Thoracic aorta endothelial cell (primary cell): ENCODE measurements at places on chromosomes 4 and X. TPM values are rescaled to one million over a fixed set of nuclear protein-coding genes. Genes with fewer than 3 reads are reported as not detected.

Gene CSAG3
- total RNA-seq, result not detected in 2 replicates

Gene ERVMER34-1
- total RNA-seq, result not detected in 2 replicates

Gene INPP4B
- 2.9 and 5.3 TPM in 2 replicates for total RNA-seq

Gene PAK3
- 0.13 and 1.1 TPM in 2 replicates for total RNA-seq

Gene CXXC4
- under 0.01 and 0.36 TPM in 2 replicates for total RNA-seq

Gene PDE6B
- total RNA-seq, result 0.53 and 1.1 TPM in 2 replicates

Gene PAGE2B
- not detected in 2 replicates for total RNA-seq

Gene GPR82
- total RNA-seq, result not detected in 2 replicates

Gene PRRG1
- total RNA-seq, result 47.2 and 55.2 TPM in 2 replicates

Gene TIGD4
- total RNA-seq, result 0.27 and 0.29 TPM in 2 replicates

Gene ZCCHC12
- 0.13 TPM in 1 of 2 replicates, not detected in the other for total RNA-seq

Gene SPOCK3
- total RNA-seq, result 0.43 TPM in 1 of 2 replicates, not detected in the other

Gene TCEAL6
- total RNA-seq, result not detected in 2 replicates

Gene AFF1
- 43.6 and 52.6 TPM in 2 replicates for total RNA-seq

Gene RAB41
- not detected in 2 replicates for total RNA-seq

Gene PFKFB1
- total RNA-seq, result 0.07 TPM in 1 of 2 replicates, not detected in the other

Gene EGFL6
- not detected in 2 replicates for total RNA-seq

Gene UGT2A1
- 0.50 and 0.93 TPM in 2 replicates for total RNA-seq

Gene GAGE1
- total RNA-seq, result not detected in 2 replicates

Gene IL2
- total RNA-seq, result not detected in 2 replicates

Gene AFAP1
- 86.1 and 93.2 TPM in 2 replicates for total RNA-seq

Gene CT45A10
- total RNA-seq, result not detected in 2 replicates

Gene SASH3
- total RNA-seq, result not detected in 2 replicates

Gene SUPT20HL1
- not detected in 2 replicates for total RNA-seq

Gene SYNPO2
- 0.14 and 0.27 TPM in 2 replicates for total RNA-seq

Gene RBPJ
- 66.9 and 75.4 TPM in 2 replicates for total RNA-seq

Gene NIPAL1
- total RNA-seq, result 0.80 and 2.9 TPM in 2 replicates

Gene CXCL10
- total RNA-seq, result not detected in 2 replicates

Gene ASB9
- total RNA-seq, result 9.8 and 17.4 TPM in 2 replicates

Gene MAGEC1
- total RNA-seq, result not detected in 2 replicates

Gene XAGE1A
- total RNA-seq, result not detected in 2 replicates

Gene SUPT20HL2
- total RNA-seq, result 0.07 TPM in 1 of 2 replicates, not detected in the other

Gene USP51
- total RNA-seq, result 1.1 and 1.5 TPM in 2 replicates

Gene TEX11
- not detected in 2 replicates for total RNA-seq

Gene SCD5
- total RNA-seq, result 55.7 and 72.3 TPM in 2 replicates

Gene RHOXF2
- total RNA-seq, result not detected in 2 replicates

Gene DMP1
- not detected in 2 replicates for total RNA-seq

Gene ABLIM2
- total RNA-seq, result 0.36 and 0.80 TPM in 2 replicates

Gene LIAS
- total RNA-seq, result 15.0 and 16.1 TPM in 2 replicates

Gene GAGE12E
- total RNA-seq, result not detected in 2 replicates

Gene TEX13D
- total RNA-seq, result not detected in 2 replicates

Gene STK32B
- total RNA-seq, result 15.4 and 21.3 TPM in 2 replicates

Gene PPP4R3C
- total RNA-seq, result not detected in 2 replicates

Gene NOX1
- not detected in 2 replicates for total RNA-seq
